RWPE1 (cell line): ENCODE measurements at places on chromosomes 11 and 22.

DNA sequence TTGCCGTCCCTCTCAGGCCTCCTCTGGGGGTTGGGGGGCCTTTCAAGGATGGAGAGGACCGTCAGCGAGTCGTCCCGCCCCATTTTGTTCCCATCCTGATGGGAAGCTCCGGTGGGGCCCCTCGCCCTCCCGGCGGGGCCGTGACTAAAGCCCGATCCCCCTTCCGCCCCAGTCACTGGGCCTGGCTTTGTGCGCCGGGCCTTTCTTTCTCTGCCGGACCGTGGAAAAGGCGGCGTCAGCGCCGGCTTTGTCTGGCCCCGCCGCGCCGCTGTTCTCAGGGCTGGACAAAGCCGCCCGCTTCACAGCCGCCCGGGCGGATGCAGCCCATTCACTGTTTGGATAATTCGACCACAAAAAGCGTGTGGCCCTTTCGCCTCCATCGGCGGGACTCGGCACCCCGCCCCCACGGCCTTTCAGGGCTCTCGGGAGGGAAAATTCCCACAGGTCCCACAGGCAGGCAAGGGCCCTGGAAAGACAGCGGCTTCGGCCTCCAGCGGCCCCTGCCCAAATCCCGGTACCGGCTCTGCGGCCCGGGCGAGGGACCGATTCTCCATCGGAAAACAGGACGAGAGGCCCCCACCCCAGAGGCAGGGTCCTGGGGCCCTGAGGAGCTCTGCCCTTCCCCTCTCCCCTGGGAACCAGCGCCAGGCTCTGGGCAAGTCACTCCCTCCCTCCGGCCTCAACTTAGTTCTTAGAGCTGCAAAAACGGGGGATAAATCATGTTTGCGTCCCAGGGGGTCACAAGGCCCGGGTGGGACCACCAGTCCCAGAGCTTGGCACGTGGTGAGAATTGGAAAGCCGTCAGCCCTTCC is 87.2 kb downstream of the WNT7B start:
- no peak for DNase-seq

GRCh38 chr22:45585437-45585755 is 82.7 kb downstream of the FBLN1 start:
- no peak for DNase-seq

- DNase-seq, result no peak
Measured at GRCh38 chr11:114816791-114817190, 138.5 kb downstream of the NXPE2 start.

DNA sequence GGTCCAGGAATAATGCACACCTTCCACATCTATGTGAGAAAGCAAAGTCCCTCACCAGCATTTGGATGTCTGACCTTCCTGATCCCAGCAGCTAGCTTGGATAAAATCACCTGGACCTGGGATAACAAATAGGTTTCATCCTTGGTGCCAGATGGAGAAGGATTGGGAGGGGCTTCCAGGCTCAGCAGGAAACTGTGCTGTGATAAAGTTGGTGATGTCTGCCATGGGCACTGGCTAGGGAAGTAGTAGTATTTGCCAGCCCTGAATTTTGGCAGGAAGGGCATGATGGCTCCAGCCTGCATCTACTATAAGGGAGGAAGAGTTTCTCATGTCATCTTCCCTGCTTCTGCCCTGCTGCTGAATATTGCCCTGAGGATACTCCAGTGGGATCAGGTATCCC is 37.5 kb downstream of the C11orf91 start:
- no peak for DNase-seq

GRCh38 chr11:125995313-125995712 is 49.5 kb downstream of the VSIG10L2 start:
- no peak for DNase-seq

DNA sequence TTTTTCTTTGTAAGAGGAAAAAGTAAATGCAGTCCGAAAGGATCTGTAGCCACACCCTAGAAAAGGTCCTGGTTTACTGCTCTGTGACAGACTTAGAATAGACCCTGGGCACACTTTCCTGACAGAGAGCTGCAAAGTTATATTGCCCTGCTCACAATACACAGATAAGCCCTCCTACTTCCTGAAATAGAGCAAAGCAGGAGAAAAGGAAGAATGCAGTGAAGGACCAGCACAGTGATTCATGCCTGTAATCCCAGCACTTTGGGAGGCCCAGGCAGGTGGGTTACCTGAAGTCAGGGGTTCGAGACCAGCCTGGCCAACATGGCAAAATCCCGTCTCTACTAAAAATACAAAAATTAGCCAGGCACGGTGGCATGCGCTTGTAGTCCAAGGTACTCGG is 2.2 kb downstream of the CYB561A3 start:
- DNase-seq, result no peak

- DNase-seq, result peak; percentile 16
Measured at GRCh38 chr22:32661296-32661695, 140.2 kb upstream of the TIMP3 start.

DNA sequence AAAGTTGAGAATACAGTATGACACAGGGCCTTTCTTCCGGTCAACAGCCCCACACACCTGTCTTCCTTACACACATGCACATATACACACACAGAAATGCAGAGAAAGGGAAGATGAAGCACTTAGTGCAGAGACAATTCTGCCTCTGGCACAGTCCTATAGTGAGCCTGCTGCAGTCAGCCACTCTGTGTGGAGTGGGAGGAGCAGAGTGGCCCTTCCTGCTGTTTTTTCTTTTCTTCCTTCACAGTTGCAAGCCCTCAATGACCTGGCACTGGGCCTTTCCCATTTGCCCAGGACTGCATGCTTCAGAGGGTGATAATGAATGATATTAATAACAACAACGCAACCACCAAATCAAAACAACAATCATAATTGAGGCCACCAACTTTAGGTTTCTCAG is 527.0 kb upstream of the B3GAT1 start:
- DNase-seq, result no peak

- no peak for DNase-seq
Measured at GRCh38 chr22:31211482-31211861, 626 bp upstream of the LIMK2 start.

DNA sequence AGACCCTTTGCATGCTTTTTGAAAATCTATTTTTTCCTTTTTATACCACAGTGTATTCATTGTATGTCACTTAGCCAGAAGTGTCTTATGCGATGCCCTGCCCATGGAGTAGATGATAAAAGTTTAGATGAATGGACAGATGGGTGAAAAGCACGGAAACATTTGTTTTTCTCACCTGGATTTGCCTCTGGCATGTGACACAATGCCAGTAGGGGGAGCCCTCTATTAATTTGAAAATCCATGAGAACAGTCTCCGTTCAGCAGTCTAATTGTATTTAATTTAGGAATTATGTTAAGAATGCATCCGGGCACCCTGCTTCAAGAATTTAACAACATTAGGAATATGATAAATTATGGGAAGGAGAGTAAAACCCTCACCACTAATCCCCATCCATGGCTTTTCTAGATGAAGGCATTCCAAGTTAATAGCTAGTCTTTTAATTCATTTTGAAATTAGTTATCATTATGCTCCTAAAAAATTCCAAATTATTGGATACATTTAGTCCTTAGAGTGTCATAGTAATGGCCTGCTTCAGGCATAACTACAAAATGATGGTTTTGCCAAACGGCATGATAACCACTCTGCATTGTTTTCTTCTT is 55.3 kb upstream of the ALKBH3 start:
- DNase-seq, result peak; percentile 19

DNA sequence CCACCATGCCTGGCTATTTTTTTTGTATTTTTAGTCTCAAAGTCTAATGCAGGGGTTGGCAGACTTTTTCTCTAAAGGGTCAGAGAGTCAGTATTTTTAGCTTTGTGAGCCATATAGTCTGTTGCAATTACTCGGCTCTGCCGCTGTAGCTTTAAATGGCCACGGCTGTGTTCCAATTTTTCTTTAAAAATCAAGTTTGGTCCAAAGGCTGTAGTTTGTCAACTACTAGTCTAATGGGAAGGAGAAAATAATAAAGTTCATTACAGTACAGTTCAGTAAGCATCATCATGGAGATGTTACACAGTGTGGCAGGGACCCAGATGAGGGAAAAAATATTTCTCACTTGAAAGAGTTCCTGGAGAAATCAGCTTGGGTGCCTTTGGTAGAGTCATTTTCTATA is 107.6 kb downstream of the CSNK2A3 start:
- DNase-seq, result no peak

- no peak for DNase-seq
Measured at GRCh38 chr11:77446911-77447629, 26.8 kb downstream of the PAK1 start.

DNA sequence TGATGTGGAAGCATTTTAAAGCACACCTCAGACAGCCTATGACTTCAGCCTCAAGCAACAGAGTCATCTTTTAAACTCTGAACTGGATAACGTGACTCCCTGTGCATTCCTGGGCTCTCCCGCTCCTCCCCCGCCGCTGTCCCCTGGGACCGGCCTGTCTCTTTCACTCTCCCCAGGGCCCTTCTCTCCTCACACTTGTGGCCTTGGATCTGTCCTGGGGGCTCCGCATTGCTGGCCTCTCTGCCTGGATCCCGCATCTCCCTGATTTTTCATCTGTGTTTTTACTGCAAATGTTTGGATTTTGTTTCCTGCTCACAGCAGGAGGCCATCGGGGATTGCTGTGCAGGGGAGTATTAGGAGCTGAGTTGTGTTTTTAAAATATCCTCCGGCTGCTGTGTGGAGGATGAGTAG is 15.4 kb downstream of the C11orf24 start:
- no peak for DNase-seq

GRCh38 chr11:46001448-46001914 is 79.0 kb downstream of the LARGE2 start:
- DNase-seq, result no peak

DNA sequence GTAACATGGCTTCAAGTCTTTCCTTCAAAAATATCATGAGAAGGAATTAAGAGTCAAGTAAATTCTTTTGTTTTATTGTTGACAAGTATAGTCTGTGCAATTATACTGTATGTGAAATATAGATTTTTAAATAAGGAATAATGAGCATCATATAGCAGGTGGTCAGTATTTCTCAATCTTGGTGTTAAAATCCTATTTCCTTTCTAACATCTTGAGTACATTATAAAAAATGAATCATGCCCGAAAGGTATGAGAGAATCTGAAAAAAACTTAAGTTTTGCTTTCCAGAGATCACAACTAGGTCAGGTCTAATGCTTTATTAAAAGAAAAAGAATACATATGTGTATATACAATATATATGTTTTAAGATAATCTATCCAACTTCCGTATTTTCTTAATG is 53.1 kb downstream of the KIF18A start:
- DNase-seq, result no peak

GRCh38 chr11:68370211-68371111 is 58.1 kb downstream of the LRP5 start:
- DNase-seq, result no peak

DNA sequence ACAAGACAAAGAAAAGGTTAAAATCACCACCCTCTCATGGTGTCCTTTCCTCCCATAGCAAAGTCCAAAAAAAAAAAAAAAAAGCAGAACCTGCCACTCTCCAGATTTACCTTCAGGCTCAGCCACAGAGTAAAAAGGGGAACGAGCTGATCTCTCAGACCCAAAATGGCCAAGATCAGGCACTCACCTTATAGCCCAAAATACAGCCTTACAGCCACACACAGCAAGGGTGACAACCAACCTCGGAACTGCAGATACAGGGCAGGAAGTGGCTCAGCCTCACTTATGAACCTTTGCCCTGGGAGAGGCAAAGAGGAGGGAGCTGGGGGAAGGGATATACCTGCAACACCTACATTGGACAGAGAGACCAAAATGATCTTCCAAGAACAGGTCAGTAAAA is 4.5 kb downstream of the FHIP1B start:
- no peak for DNase-seq

- DNase-seq, result no peak
Measured at GRCh38 chr22:31960767-31961166, 16.4 kb downstream of the YWHAH start.

DNA sequence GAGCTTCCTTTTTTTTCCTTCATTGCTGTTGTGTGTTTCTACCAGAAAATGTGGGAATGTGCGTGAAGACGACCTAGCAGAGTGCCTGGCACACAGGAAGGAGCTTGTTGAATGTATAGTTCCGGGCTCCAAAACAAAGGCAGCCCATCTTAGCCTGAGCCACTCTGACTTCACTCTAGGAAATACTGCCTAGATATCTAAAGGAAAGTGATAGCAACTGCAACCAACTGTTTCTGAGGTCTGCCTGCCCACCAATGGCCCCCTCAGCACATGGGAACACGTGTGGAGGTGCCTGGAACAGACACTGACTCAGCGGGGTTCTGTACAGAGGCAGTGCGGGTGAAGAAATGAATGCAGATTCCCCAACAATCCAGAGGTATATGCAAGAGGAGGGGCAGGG is 14.7 kb upstream of the XBP1 start:
- DNase-seq, result no peak

DNA sequence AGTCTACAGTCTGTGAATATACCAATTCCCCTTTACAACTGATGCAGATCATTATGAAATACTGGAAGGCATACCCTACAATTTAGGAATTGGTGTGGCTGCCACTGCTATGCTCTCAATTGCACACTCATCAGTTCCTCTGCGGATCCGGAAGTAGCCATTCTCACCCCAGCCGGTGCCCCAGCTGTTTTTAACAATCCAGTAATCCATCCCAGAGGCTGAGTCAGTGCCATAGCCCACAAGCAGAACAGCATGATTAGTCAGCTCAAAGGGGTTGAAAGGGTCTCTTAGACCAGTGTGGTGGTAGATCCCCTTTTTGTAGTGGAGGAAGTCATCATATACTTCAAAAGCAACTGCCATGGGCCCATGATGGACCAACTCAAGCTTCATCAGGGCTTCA is 43.6 kb downstream of the CTSC start:
- DNase-seq, result no peak

- no peak for DNase-seq
Measured at GRCh38 chr11:47912843-47913437, 64.8 kb upstream of the NUP160 start.

DNA sequence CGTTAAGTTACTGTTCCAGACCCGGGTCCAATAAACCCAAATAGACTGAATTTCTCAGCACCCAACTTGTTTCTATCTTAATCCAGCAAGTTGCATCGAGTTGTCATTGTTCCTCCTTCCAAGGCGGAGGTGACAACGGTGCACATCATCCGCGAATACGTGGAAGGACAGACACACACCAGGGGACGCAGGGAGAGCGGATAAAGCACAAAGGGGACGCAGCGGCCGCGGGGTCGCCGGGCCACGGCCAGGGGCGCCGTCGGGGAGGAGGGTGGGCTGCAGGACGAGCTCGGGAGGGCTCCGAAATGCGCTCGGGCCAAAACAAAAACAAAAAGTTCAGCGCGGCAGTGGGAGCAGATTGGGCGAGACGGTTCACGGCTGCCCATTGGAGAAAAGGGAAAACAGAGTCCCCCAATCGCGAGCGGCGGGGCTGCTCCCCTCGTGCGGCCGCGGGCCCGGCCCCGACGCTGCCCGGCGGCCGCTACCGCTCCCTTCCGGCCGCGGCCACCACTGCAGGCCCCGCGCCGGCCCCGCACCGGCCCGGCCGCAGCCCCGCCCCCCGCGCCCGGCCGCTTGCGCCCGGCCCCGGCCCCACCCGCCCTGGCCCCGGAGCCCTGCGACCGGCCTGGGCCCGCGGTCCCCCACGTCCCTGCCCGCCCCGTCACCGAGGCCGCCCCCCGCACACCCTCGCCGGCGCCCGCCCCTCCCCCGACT is 518 bp downstream of the KMT5B start:
- DNase-seq, result peak; percentile 75
